ENCODE measurements at places on chromosomes 7 and 10.

GRCh38 chr7:4951903-4952636 is 6.9 kb downstream of the MMD2 start:
- DNase-seq: peak; percentile 36

GRCh38 chr7:106285855-106286492 is 1.2 kb upstream of the NAMPT start:
- DNase-seq: no peak

DNA sequence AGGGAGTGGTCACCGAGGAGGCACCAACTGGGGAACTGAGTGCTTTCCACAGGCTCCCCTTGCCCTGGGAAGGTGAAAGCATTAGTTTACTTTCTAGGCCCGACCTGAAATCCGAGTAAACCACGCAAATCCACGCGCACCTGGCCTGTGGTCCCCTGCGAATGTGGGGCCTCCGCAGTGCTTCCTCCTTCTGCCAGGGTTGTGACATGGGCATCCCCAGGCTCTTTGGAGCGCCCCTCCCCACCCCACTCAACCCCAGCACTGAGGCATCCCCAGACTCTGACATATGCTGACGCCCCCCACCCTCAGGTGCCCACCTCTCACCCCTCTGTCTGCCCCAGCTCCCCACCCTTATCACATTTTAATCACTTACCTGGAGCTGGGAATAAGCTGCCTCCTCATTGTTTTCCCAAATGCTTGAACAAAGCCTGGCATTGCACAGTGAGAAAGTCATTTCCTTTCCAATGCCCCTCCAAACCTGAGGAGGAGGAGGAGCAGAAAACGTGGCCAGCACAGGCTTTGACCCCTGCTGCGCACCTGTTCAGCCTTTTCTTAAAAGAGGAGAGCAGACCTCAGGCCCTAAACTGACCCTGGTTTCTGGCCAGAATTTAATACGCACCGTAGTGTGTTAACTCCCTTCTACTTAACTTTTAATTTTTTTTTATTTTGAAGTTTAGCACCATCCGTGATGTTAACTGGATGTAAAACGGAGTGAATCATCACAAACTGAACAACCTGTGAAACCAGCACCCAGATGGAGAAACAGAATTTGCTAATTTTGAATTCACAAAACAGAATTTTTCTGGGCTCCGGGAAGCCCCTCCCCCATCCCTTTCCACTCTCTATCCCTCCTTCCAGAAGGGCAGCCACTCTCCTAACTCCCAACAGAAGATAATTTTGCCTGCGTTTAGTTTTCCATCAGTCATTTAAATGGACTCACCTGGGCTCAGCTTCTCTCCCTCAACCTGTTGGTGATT is 129.4 kb downstream of the WDR11 start:
- DNase-seq: no peak

DNA sequence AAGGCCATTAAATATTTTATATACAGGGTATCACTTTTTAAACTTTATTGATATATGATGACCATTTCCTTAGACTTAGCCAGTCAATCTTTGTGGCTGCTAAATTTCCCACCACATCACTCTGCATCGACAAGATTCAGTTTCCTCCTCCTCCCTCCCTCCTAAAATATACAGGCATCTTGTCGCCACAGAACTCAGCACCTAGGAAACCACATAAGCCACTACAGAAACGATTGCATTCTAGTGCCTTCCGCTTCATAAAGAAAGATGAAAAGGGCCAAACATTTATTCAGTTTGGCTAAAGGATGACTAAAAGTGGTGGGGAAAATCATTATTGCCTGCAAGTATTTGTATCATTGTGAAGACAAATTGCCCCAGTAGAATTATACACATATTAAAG is 30.7 kb downstream of the ERCC6 start:
- no peak for DNase-seq

DNA sequence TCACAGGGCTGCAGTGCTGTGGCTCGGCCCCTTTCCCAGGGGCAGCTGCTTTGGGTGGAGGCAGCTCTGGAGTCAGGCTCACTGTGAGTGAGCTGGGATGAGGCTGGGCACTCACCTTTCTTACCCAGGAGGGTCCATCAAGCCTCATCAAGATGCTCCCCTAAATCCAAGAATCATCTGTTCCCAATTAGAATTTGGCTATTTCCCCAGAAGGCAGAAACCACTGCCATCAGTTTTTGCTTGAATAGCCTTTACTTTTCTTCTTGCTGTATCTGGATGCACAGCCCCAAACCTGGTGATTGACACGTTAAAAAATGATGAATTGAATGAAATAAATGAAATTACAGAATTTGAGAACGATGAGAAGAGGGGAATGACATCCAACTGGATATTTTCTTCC is 74.3 kb upstream of the LYZL1 start:
- DNase-seq: no peak

GRCh38 chr10:115985786-115986185 is 287.2 kb downstream of the GFRA1 start:
- no peak for DNase-seq

DNA sequence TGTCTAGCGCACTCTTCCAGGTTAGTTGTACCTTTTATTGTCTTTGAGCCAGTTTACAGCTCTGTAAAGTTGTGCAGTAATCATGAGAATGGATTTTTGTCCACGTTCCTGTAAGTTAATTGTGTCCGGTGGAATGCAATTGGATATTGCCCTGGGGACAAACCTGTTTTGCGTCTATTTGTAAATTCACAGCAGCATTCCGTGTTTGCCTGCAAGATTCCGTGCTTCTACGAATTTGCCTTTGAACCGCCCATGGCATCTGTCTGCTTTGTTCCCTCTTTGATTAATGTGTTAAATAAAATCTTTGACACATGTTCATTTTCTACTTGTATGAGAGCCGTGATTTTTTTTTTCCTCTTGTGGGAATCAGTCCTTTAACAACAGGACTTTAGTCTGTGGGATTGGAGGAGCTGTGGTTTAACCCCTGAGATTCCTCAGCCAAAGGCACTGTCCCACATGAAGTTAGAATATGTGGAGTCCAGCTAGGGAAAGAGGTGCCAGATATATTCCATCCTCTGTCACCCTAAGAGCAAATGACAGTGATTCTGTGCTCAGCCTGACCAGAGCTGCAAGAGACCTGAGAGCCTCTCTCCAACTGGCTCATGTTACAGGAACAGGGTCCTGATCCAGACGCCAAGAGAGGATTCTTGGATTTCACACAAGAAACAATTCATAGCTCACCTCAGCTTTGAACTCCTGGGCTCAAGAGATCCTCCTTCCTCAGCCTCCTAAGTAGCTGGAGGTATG is 126.3 kb downstream of the COL26A1 start:
- DNase-seq: no peak

DNA sequence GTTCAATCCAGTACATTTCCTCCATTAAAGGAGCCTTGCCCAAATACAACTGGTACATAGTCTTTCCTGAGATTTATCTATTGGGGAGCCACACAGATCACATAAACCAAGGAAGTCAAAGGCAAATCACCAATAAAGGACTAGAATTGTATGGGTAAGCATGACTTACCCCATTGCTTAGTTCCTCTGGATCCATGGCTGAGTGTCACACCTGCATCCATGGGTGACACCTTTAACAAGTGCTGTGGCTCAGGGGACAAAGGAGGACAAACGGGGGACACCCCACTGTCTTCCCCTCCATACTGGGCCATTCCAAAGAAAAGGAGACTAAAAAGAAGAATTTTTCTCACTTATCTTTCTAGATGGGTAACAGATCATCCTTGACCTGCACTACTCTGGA is 30.4 kb downstream of the ZNF92 start:
- no peak for DNase-seq

GRCh38 chr7:888081-889024 is 12.0 kb downstream of the GET4 start:
- no peak for DNase-seq

DNA sequence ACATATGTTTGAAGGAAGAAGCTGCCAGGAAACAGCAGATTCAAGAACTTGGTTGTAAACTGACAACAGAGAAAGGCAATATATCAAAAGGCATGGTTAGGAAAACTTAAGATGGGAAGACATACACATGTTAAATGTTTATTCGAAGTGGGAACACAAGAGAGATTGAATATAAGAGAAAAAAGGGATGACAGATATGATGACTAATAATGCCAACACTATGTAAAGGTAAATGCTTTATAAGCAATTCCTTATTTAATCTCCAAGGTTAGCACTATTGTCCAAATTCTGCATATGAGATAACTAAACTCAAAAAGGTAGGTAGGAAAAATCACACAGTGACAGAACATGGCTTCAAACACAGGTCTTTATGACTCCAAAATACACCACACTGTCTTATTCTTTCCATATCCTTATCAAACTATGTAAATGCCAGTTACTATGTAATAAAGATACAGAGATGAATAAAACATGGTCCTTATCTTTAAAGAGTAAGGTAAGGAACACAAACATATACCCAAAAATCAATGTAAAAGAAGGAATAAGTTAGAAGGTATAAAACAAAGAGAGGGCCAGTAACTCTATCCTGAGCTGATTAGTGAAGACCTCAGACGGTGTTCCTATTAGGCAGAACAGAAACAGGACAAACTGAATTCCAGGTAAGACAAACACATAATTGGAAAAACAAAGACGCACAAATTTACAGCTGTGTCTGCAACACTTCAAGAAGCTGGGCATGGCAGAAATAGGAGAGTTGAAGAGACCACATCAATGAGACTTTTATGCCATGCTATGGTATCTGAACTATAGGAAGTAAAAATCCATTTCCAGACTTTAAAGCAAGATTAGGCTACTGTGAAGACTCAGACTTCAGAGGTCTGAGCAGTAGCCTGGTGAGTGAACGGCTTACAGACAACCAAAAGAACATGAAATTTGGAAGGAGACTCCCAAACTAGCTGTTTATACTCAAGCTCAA is 56.1 kb downstream of the ABI1 start:
- no peak for DNase-seq

DNA sequence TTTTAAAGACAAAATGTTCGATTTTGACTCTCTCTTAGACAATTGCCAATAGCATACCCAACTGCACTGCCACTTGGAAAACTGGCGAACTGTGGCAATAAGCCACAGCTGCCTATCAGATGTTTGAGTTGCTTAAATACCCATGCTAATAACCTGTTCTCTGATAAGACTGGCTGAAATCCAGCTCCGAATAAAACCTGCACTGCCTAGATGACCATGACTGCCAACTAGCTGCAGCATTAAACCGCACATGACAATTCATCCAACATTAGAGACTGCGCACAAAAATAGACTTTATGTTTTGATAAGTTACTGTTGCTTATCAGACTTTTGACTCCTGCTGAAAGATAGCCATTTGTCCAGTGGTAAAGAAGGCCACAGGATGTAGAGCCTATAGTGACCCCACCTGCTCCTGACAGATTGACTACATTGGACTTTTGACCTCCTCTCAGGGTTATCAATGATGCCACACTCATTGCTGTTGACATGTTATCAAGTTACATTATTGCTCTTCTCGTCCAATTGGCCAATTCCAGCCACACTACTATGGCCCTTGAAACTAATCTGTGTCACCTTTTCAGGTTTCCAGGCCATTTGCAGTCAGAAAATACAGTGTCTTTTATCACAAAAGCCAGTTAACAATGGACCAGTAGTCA is 299.0 kb downstream of the HGF start:
- no peak for DNase-seq

DNA sequence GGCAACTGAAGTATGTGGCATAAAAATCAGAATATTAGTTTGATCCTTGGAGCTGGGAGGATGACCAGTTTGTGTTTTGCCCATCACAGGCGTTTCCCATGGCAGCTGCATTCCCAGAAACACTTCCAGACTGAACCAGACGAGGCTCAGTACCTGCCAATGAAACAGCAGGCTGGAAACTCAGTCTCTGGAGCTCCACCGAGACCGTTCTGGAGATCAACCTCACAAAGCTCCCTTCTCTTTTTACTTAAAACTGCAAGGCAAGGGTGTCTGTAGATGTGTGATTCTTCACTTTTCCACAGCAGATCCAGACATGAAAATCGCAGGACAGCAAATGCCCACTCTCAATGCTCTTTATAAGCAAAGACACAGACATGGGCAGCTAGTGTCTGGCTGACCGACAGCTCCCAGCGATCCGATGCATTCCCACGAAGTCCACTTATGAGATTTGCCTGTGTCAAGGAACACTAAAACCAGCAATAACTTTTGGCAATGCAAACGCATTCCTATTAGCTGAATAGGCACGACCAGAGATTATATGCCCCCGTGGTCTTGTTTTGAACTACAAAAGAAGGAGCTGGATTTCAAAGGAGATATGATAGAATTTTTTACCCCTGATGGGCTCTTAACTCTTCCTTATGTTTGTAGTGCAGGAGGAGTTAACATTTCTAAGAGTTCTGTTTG is 72.6 kb downstream of the ADAM12 start:
- no peak for DNase-seq

DNA sequence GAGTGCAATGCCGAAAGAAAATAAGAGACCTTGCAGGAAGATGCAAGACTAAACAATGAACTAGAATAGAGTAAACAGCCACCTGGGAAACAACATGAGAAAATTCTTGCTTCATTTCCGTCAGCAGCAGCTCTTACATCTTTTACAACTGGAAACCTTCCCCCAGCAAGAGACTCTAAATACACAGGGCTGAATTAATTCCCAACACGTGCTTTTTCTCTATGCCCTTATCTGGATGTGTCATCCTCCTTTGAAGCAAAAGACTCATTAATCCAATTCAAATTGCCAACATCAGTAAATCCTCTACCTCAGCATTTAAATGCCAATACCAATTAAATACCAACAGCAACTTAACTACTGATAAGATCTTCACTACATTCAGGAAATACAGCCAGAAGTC is 99.0 kb upstream of the PDE1C start:
- no peak for DNase-seq

DNA sequence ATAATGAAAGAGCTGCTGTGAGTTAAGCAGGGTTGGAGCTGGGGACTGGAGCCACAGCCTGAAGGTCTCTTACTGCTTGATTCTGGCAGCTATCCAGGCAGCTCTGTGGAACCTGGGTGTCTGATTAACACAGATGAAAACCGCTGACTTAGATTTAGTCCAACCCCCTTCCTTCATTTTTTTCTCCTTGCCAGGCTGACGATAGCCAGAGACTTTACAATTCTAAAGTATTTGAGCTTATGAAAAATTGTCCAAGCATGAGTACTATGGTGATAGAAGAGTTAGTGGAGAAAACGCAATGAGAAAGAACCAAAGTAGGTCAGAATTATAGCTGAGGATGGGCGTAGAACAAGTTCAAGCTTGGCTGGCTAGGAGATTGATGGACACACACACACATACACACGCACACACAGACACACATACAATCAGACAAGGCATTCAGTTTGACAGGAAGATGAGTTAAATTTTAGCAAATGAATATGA is 13.5 kb upstream of the GPR85 start:
- DNase-seq: no peak

DNA sequence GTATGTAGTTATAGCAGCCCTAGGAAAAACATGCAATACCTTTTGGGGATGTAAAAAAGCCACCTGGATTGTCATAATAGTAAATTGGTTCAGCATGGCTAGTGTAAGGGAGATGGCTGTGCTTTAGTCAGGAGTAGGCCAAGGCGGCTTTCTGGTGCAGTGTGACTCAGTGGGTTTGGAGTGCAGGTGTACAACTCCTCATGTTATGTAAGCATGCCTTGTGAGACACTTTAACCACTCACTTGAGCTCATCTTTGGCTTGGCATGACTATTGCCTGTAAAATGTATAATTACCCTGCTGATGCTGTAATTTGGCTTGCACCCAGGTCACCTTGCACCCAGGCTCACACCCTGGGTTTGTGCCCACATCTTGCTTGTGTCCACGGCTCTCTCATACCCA is 239.2 kb upstream of the GLI3 start:
- no peak for DNase-seq
